ENCODE measurements at places on chromosomes 4 and X.

DNA sequence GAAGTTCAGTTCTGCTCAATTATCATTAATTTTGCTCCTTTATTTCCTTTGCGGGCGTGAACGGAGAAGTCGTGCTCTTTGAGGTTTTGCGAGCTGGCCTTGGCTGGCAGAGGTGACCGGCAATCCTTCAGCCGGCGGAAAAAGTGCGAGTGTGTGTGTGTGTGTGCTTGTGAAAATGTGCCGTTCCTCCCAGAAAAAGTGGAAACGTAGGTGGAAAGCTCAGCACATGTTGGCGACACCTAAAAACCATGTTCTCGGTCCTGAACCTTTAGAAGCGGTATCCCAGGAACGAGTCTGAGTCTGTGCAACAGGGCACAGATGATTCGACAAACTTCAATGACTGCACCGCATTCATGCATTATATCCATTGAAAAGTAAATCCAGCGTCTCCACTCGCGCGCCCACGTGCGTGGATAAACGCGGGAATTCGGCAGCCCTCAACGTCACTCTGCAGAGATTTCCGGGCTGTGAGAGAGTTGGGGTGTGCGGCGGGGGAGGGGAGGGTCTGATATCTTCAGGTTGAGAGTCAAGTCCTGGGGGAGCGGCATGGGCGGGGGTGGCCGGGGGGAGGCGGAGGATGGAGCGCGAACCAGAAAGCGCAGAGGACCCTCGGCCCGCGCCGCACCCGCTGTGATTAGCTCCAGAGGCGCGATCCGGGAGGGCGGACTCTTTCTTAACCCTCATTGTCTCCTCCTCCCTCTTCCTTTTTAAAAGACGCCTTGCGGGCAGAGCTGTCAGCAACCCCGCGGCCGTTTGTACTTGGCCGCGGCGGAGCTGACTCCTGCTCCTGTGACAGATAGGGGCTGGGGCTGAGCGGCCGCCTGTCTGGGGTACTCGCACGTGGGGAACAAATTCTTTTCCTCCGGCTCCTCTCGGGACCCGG, at the start of gene SHISA3:
Gene SHISA3 (plus strand): TSS at position 737 of the 883 bp plus-strand sequence. CDS start 569 bp downstream, outside the sequence.
- no peak for DNase-seq

DNA sequence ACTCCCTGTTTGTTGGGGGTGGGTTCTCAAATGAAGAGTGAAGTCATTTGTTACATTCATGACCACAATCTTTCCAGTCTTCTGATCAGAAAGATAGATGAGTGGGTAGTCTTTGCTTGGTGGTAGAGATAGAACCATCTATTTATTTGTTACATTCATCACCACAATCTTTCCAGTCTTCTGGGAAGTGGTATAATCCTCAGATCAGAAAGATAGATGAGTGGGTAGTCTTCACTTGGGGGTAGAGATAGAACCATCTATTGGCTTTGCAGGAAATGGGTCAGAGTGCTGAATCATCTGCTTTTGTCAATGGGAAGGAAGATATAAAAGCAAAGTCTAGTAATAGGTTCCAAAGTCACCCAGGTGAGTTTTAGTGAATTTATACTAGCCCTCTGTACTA, 64.2 kb upstream of the EPGN start:
- DNase-seq, result no peak

DNA sequence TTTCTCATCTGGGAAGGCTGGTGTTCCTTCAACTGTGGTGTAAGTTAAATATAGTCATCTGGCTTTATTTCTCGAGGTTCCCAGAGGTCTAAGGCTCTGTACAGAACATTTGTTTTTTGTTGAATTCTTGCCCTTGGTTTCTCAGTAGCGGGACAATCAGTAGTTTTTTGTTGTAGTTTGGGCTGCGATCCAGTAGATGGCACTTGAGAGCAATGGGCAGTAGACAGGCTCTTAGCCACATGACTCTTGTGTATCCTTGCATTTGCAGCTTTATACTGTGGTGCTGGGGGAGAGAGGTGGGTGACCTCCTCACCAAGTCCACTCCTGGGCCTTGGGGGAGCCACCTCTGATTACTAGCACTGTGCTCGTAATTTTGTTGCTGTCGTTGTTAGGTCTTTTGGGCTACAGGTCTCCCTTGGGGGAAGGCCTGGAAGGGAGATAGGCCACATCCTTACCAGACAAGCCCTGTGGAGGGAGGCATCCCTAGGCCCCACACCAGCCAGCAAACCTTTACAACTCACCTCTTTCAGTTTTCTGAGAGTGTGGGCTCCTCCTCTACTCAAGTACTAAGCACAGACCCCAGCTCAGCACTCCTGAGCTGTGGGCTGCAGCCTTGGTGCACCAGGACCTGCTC, 8.1 kb downstream of the ETDB start:
- DNase-seq, result peak; percentile 23

- no peak for DNase-seq
These were observed 76.4 kb downstream of the EFHC2 start for GRCh38 chrX:44267116-44267515.

- no peak for DNase-seq
These were observed 278.7 kb downstream of the RCHY1 start for GRCh38 chr4:75235359-75235951.

GRCh38 chr4:36165631-36166005, 78.7 kb downstream of the ARAP2 start:
- no peak for DNase-seq

GRCh38 chrX:155334486-155335336, at the start of gene CLIC2:
CLIC2 (minus strand) TSS chrX:155334614; CDS start chrX:155334427, 187 bp downstream.
- DNase-seq, result no peak

GRCh38 chrX:121864561-121864960, 817.2 kb downstream of the GLUD2 start:
- no peak for DNase-seq

- no peak for DNase-seq
These were observed 40.8 kb downstream of the CLCN4 start for GRCh38 chrX:10197279-10198210.

- DNase-seq, result no peak
These were observed 187.7 kb upstream of the HCCS start for GRCh38 chrX:10923466-10923865.

GRCh38 chr4:15131551-15131950, 129.3 kb downstream of the CPEB2 start:
- DNase-seq, result no peak

DNA sequence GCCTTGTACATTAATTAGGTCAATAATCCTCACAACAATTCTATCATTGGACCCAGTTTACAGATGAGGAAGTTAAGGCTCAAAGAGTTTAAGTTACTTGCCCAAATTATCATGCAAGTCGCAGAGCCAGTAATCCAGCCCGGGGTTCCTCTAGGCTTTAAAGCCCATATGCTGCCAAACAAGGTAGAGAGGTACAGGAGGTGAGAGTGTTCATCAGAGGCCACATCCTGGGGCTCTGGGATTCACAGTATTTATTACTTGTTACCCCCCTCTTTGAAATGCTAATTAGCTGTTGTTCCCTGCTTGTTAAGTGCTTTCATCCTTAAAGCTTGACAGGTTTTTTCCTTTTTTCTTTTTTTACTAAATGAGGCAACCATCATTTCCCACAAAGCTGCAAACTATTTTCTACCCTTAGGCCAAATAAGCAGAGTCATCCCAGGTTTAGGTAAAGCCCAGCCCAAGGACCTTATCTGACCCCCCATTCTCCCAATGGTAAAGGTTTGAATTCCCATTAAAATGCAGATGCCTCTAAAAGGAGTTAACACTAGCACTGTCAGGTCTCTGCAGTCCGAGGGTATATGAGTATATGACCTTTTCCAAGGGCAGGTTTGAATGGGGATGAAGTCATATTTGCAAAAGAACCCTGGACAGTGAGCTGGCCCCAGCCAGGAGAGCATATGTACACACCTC, 150.3 kb downstream of the SOX3 start:
- DNase-seq, result no peak

GRCh38 chr4:118968005-118968404, 79.4 kb downstream of the SYNPO2 start:
- no peak for DNase-seq

GRCh38 chrX:65576160-65576559, 41.6 kb upstream of the LAS1L start:
- DNase-seq, result no peak

- DNase-seq, result no peak
These were observed 22.1 kb downstream of the DOK7 start for GRCh38 chr4:3485011-3485791.

- DNase-seq, result no peak
These were observed 248.1 kb upstream of the PPARGC1A start for GRCh38 chr4:24137671-24138601.

GRCh38 chrX:7334253-7334935, 186.4 kb upstream of the PUDP start:
- no peak for DNase-seq

- no peak for DNase-seq
These were observed 145.2 kb upstream of the FTHL17 start for GRCh38 chrX:31217084-31217483.

DNA sequence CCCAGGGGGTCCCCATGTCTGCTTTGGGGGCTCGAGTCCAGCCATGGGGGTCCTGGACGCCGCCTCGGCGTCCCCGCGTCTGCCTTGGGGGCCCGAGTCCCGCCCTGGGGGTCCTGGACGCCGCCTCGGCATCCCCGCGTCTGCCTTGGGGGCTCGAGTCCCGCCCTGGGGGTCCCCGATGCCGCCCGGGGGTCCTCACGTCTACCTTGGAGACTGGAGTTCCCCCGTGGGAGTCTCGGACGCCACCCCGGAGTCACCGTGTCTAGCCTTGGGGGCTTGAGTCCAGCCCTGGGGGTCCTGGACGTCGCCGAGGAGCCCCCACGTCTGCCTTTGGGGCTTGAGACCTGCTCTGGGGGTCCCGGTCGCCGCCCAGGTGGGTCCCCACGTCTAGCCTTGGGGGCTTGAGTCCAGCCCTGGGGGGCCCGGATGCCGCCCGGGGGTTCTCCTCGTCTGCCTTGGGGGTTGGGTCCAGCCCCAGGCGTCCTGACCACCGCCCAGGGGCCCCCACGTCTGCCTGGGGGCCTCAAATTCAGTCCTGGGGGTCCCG, 1.1 kb upstream of the GTPBP6 start:
- DNase-seq, result no peak

- no peak for DNase-seq
These were observed 18.5 kb downstream of the CLGN start for GRCh38 chr4:140408974-140409373.

DNA sequence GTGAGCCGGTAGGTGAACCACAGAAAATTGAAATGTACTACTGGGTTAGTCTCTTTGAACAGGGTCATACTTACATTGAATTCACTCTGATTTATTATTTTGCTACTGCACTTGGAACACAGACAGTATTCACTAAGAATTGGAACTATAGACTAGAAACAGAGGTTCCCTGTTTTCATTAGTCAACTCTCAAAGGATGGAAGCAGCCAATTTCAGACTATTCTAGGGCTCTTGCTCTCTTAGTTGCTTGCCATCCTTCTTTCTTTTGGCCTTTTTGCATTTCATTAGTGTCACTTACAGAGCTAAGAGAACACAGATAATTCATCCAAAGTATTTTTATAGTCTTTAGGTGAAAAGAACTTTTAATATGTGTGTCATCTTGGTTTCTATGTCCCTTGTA, 52.6 kb downstream of the SHROOM3 start:
- DNase-seq, result no peak

Measured in stimulated activated CD4-positive, alpha-beta T cell treated with anti-CD3 and anti-CD28 coated beads, Interleukin-2, amount 100 ng/mL, for 24 hours (primary cell).